ENCODE measurements at places on chromosomes 2 and 18.
A peak's percentile ranks its signal among the peaks of the same experiment; 100 is the strongest.

- DNase-seq, result peak; percentile 36
Observed at GRCh38 chr2:1823187-1824169, 79.2 kb upstream of the PXDN start.

GRCh38 chr2:222907790-222908441 lies 47.1 kb downstream of the ACSL3 start:
- no peak for DNase-seq

DNA sequence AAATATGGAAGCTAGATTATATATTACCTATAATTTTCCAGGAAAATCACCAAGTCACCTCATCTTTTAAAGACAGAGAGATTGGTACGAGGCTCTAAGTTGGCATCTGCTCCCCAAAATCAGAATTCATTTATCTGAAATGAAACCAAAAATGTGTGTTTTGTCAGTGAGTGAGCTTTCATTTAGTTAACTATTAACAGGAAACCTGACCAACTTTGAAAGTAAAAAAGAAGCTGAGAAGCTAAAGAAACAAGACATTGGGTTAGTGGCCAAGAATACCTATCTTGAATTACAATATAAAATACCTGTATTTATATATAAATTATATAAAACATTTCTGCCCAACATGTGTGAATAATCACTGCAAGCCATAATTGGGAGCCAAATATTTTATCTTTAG lies 1.9 kb downstream of the MPPE1 start:
- no peak for DNase-seq

DNA sequence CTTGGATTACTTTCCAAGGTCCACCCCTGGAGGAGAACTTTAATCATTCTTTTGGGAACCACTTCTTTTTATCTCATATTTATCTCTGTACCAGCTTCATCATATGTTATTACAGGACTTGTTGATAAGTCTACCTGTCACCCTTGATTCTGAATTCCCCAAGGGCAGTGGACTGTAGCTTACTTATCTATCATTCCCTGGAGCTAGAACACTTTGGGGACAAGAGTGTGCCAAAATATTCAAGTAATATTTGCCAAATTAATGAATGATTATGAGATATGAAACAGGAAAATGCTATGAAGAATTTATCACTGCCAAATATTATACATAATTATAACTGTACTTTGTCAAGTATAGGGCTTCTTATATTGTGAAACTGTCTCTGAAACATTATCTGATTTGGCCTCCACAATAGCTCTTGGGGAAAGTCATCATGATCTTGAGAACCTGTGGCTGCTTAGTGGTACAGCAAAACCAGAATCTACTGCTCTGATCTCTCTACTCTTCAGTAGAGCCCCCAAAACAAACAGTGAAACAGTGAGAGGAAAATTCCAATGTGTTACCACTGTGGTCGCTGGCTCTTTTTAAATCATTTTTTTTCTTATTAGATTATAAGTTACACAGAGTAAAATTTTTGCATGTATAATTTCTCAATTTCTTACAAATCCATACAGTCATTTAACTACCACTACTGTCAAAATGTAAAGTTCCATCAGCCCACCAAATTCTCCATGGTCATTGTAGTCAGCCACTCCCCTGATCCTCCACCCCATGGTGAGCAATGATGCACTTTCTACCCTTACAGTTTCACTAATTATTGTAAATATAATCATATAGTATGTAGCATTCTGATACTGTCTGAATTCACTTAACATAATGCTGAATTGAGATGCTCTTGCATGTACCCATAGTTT lies 197.5 kb downstream of the PIEZO2 start:
- DNase-seq, result no peak

GRCh38 chr2:101762451-101763171 lies 65.1 kb downstream of the MAP4K4 start:
- DNase-seq, result no peak

DNA sequence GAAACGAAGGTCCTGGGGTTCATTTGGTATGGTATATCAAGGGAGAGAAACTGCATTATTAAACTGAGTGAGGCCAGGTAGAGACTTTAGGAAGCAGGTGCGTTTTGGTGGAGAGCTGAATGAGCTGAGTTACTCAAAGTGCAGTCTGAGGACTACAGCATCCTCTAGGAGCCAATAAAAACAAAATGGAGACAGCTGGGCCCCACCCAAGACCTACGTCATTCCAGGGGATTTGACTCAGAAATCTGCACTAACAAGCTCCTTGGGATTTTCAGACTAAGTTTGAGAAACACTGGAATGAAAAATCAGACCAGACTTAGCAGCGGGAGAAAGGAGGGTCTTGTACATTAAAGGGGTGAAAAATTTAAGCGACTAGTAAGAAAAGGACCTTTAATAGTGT lies 131.5 kb downstream of the UXS1 start:
- DNase-seq, result no peak
